ENCODE measurements at places on chromosomes 16 and 17. TPM values are rescaled to one million over a fixed set of nuclear protein-coding genes. Genes with fewer than 3 reads are reported as not detected.

Gene TP53TG3
- not detected for total RNA-seq

Gene CLEC18B
- total RNA-seq, result 0.59 TPM

Gene PRAC2
- total RNA-seq, result not detected

Gene SSTR5
- 0.56 TPM for total RNA-seq

Gene FLYWCH1
- 23.1 TPM for total RNA-seq

Gene WSCD1
- total RNA-seq, result 47.4 TPM

Gene MT1A
- not detected for total RNA-seq

Gene KRT17
- 0.50 TPM for total RNA-seq

Gene AXIN2
- 33.4 TPM for total RNA-seq

Gene PRSS27
- 2.2 TPM for total RNA-seq

Gene COPS3
- total RNA-seq, result 110 TPM

Gene TBC1D3H
- total RNA-seq, result not detected

Gene DNAH3
- total RNA-seq, result 0.71 TPM

Gene SLC25A19
- total RNA-seq, result 33.3 TPM

Gene CYGB
- 3.7 TPM for total RNA-seq

Gene B9D1
- 25.4 TPM for total RNA-seq

Gene WRAP53
- 29.3 TPM for total RNA-seq

Data from H1 (cell line).